ENCODE measurements at places on chromosomes 12 and 14.

- DNase-seq = no peak
Measured at GRCh38 chr14:91154851-91155625, 41.2 kb downstream of the DGLUCY start.

DNA sequence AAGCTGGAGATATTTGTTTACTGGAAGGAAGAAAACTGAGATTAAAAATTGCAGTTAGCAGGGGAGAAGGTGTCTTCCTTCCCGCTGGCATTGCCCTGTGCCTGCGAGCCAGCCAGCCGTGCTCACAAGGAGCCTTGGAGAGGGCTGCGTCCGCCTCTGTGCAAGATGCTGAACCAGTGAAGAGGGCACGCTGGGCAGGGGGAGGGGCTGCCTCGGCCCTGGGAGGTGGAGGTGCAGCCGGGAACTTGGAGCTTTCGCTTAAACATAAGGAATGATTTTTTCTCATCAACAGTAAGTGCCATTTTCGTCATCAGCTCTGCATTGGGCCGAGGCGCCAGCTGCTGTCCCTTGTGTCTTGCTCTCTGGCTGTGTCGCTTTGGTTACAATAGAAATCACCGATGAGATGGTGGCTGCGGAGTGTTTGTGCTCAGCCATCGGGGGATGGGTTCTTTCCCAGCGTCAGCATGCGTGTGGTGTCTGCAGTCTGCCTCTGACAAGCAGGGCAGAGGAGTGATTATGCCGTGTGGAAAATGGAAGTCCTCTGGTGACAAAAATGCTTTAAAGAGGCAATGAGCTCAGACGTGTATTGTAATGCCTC, 97.3 kb downstream of the ESR2 start:
- no peak for DNase-seq

- DNase-seq = no peak
Measured at GRCh38 chr12:46983393-46983793, 96.0 kb upstream of the PCED1B start.

- no peak for DNase-seq
Measured at GRCh38 chr12:43396671-43397070, 155.3 kb downstream of the ADAMTS20 start.

- no peak for DNase-seq
Measured at GRCh38 chr14:22888662-22889061, 5.6 kb downstream of the REM2 start.

GRCh38 chr14:30180219-30180618, 252.6 kb upstream of the PRKD1 start:
- no peak for DNase-seq

- no peak for DNase-seq
Measured at GRCh38 chr12:98823012-98823411, 177.9 kb downstream of the APAF1 start.

- DNase-seq = no peak
Measured at GRCh38 chr12:113120670-113121370, 14.7 kb downstream of the RASAL1 start.

DNA sequence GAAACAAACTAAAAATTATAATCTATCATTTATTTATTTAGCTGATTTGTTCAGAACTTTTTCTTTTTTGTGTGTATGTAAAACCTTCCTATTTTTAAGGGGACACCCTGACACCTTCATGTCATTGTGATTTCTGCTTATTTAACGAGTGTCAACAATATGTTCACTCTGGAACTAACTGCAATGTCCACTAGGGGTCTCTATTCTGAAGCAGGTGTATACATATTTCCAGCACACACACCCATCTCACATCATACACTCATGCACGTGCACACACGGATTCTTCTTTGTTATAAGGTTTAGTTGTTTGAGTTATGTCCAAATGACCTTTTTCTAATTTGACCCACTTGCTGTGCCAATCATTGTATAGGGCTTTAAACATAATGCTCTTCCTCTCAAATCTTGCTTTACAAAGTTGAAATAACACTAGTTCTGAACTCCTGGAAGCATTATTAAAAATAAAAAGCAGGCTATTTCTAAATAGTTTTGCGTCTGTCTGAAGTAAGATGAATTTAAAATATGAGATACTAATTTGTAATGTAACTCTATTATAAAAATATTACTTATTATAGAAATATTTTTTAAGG, 15.5 kb downstream of the E2F7 start:
- DNase-seq = no peak

- no peak for DNase-seq
Measured at GRCh38 chr14:105865904-105866840, 339.8 kb downstream of the TMEM121 start.

DNA sequence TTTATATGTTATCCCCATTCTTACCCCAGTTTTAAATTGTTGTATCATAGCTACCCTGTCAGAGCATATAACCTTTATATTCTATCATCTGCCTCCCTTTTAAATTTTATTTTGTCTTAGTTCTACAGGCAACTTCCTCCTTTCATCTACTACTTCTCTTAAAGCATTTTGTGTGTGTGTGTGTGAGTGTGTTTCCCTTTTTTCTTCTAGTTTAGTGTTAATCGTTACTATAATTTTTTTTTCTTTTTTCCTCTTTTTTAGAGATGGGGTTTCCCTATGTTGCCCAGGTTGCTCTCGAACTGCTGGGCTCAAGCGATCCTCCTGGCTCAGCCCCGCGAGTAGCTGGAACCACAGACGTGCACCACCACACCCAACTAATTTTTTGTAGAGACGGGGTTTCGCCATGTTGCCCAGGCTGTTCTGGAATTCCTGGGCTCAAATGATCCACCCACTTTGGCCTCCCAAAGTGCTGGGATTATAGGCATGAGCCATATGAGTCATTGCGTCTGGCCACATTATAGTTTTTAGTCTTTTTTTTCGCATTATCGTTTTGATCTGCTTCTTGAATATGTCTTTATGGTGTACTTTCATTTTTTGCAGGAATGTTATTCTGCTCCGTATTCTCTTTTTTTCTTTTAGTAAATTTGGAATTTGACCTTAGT, 33.1 kb upstream of the FBXO34 start:
- DNase-seq = no peak

GRCh38 chr12:100820314-100820713, 25.7 kb downstream of the ANO4 start:
- no peak for DNase-seq

DNA sequence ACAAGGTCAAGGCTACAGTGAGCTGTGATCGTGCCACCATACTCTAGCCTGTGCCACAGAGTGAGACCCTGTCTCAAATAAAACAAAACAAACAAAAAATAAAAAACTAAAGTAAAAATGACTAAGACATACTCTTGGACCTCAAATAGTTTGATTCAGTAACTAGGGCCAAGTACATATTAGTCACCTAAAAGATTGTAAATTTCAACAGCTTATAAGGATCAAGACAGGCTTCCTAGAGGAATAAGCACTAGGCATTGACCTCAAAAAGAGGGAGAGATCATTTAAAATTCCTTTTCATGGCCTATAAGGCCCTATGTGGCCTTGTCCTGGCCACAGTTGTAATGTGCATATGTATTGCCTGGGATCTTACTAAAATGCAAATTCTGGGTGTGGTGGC, 46.0 kb upstream of the CHST11 start:
- no peak for DNase-seq

DNA sequence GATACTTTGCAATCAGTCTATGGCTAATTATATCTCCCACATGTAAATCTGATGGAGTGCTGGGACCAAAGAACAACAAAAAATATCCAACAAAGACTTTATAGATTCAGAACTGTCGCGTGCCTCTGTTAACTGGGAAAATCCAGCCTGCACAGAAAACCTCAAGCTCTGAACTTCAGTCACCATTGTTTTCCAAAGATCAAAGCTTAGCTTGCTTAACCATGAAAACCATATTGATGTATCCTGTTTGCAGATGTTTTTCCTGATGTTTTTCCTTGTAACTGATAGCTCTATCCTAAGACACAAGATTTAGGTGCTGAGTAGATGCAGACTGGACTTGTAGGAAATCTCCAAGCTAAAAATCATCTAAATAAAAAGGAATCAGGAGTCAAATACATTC, 163.7 kb downstream of the GXYLT1 start:
- no peak for DNase-seq

DNA sequence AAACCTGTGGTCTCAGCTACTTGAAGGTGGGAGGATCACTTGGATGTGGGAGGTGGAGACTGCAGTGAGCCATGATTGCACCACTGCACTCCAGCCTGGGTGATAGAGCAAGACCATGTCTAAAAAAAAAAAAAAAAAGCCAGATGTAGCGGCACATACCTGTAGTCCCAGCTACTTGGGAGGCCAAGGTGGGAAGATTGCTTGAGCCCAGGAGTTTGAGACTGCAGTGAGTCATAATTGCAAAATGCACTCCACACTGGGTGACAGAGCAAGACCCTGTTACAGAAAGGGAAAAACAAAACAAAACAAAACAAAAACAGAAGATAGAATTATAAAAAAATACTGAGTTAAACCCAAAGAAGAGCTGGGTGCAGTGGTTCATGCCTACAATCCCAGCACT, 29.1 kb upstream of the APOF start:
- DNase-seq = no peak

- DNase-seq = no peak
Measured at GRCh38 chr12:16347391-16348298, at the start of gene MGST1. Gene MGST1 (plus strand): TSS chr12:16347645. CDS start chr12:16354253, 6,608 bp downstream.

GRCh38 chr12:86543716-86544115, 287.5 kb upstream of the MGAT4C start:
- DNase-seq = no peak

GRCh38 chr14:23030936-23031335, 3.8 kb downstream of the PSMB5 start:
- no peak for DNase-seq

DNA sequence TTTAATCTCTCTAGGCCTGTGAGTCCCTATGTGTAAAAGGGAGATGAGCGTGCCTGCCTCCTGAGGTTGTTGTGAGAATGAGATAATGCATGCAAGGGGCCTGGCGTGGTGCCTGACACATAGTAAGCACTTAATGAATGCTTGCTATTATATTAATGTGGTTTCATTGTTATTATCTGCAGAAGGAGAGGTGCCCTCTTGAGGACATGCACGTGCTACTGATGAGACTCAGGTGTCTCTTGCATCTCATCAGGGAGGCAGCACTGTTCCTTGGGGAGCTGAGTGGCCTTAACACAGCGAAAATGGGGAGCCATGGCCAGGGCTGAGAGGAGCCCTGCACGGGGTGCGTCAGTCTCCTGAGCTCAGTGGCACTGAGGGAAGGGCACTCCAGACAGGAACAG, 29.9 kb upstream of the BCDIN3D start:
- no peak for DNase-seq

DNA sequence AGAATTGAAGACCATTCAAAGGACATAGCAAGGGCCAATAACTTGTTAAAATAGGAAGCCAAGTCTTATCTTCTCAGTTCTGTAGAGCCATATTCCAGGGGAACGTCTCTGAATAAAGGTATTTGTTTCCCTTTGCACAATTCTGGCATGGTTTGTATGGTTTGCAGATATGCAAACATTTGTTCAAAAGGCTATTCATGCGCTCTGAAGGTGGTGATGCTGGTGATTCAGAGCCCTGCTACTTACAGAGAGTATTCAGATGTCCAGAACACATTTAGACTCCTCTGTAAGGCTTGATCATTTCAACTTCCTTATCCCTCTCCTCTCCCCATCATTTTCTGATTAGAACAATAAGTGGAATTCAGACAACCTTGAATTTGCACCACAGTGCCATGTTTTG, 35.9 kb downstream of the SLC4A8 start:
- no peak for DNase-seq

DNA sequence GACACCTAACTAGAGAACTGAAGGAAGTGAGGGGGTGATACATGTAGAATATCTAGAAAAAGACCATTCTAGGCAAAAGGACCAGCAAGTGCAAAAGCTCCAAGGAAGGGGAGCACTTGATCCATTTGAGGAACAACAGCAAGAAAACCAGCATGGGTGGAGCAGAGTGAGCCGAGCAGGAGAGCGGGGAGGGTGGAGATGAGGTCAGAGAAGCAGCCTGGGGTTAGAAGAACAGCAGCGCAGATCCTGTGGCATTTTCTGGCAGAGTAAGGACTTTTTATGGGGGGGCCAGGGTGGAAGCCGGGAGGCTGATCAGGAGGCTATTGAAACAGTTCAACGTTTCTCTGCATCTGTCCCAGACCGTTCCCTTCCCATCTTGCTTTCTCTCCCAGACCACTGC, 24.5 kb upstream of the TMCC3 start:
- no peak for DNase-seq

GRCh38 chr12:2417481-2418160, 364.8 kb downstream of the CACNA1C start:
- DNase-seq = no peak

- no peak for DNase-seq
Measured at GRCh38 chr12:8950702-8951478, 1.4 kb upstream of the M6PR start.

DNA sequence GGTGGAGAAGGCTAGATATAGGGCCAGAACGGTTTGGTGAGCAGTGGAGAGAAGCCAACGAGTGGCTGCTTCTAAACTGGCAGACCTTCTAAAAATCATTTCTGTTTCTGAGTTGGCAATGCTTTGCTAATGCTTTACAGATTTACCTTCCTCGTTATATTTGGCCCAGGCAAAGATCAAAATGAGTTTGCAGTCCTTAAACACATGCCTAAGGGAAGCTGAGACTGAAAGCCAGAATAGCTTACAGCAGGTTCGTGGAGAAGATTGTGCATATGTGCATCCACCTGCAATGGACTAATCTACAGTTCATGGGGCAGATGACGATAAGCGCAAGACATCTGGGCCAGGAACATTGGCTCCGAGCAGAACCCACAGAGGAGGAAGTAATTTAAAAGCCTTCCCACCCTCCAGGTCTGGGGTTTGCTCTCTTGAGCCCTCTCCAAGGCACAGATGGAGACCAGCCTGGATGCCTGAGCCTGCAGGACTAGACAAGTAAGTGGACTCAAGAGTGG, 99.4 kb downstream of the NINJ2 start:
- DNase-seq = no peak

DNA sequence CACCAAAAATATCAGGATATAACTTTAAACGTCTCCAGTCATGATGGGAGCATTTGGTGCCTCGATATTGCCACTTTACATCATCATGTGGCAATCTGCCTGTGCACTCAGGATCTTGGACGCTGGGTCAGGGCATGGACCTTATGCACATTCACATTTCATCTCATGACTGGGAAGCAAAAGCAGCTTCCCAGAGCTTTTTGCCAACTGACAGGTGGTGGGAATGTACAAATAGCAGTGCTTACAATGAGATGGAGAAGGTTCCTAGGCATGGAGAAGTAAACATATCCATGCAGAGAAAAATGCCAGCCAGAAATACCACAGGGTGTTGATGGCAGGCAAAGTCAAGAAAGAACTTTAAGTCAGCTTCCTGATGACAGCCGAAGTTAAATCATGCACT, 30.3 kb downstream of the EFCAB11 start:
- no peak for DNase-seq

- DNase-seq = no peak
Measured at GRCh38 chr12:81257947-81258551, 180.2 kb downstream of the ACSS3 start.
